Left ventricle myocardium superior (tissue), 1 donor: ENCODE measurements at places on chromosomes 3 and 15. TPM values are rescaled to one million over a fixed set of nuclear protein-coding genes. Genes with fewer than 3 reads are reported as not detected.

DNA sequence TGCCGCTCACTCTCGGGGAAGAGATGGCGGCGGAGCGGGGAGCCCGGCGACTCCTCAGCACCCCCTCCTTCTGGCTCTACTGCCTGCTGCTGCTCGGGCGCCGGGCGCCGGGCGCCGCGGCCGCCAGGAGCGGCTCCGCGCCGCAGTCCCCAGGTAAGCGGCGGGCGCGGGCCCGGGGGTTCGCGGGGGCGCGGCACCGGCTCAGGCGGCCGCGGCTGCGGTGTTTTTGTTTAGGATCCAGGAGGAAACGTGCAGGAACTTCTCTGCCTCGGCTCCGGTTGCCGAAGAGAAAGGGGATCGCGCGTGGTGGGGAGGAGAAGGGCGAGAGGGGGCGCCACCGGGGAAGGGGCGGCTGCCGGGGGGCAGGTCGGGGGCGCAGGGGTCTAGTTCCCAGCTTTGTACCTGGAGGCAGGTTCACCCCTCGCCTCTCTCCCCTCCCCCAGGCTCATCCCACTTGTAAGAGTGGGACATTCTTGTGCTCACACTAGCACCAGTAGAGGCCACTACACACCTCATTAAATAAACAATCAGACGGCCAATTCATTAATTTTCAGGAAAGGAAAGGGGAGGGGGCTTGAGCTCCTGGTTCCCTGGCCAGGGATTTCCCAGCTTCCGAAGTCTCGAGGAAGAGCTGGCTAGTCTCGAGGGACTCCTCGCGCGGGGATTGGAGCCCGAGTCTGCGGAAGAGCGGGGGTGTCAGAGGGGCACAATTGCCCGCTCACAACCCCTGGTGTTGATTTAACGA lies 562 bp downstream of the NEO1 start:
- DNase-seq: peak; percentile 46

GRCh38 chr15:79549196-79549595 lies 117.1 kb downstream of the MINAR1 start:
- no peak for DNase-seq

DNA sequence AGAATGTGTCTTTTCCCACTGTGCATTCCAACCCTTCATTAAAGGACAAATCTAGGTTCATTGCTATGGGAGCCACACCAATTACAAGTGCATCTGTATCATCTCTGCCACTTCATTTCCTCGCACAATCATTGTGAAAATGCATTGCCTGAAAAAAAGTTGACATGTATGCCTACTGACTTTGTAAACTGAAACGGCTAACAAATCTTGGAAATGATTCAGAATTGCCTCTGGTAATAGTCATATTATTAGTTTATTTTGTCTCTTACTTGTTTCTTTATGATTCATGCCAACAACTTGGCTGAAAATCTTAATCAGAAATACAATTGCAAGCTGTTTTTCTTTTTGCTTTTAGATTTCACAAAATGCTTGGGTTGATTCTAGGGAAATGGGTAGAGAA lies 497.1 kb downstream of the ZIC1 start:
- no peak for DNase-seq

Gene GOLGA8N
- 9.6 TPM for total RNA-seq

Gene PPP2R3A
- 105 TPM for total RNA-seq

- DNase-seq: peak; percentile 89
These were observed 26.0 kb downstream of the PPCDC start for GRCh38 chr15:75049392-75049791.

DNA sequence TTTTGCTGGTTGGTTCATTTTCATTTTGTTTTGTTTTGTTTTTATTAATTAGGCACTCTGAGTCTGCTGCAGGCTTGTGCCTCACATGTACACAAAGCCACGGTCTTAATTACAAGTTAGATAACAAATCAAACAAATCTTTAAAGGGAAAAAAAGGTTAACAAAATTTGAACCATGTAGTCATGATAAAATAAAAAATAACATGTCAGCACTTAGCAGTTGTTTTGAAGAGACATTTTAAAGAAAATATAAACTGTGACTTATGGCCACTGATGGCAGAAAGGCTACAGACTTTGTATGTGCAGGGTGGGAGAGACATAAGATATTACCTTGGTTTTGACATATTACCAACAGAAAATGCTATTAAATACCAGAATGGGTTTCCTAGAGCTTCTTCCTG lies 1035.4 kb downstream of the TUSC7 start:
- no peak for DNase-seq

- DNase-seq: no peak
These were observed 13.1 kb upstream of the OSBPL11 start for GRCh38 chr3:125608419-125608818.

- DNase-seq: no peak
These were observed 110.3 kb downstream of the COL6A6 start for GRCh38 chr3:130627143-130627855.

DNA sequence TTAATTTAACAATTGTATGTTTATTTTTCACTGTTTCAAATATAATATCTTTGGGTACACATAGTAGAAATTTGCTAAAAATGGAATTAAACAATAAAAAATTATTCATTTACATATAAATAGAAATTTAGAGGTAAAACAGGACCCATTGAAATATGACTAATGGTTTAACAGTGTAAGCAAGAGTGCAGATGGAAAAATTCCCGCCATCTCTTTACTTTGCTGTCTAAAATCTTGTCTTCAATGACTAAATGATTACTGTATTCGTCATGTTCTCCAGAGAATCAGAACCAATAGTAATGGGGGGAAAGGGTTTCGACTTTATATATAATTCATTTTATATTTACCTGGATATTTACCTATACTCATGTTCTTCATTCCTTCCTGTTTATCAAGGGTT lies 163.1 kb downstream of the IL1RAP start:
- no peak for DNase-seq

Gene RBM15B
- total RNA-seq: 12.6 TPM

Gene AP3S2
- 46.6 TPM for total RNA-seq

Gene LNP1
- 2.8 TPM for total RNA-seq

Gene PARP15
- total RNA-seq: 0.52 TPM

- DNase-seq: peak; percentile 73
These were observed 80.1 kb downstream of the EBLN2 start for GRCh38 chr3:73141525-73141924.

- no peak for DNase-seq
These were observed 127.6 kb upstream of the RASGRP1 start for GRCh38 chr15:38691965-38692788.

DNA sequence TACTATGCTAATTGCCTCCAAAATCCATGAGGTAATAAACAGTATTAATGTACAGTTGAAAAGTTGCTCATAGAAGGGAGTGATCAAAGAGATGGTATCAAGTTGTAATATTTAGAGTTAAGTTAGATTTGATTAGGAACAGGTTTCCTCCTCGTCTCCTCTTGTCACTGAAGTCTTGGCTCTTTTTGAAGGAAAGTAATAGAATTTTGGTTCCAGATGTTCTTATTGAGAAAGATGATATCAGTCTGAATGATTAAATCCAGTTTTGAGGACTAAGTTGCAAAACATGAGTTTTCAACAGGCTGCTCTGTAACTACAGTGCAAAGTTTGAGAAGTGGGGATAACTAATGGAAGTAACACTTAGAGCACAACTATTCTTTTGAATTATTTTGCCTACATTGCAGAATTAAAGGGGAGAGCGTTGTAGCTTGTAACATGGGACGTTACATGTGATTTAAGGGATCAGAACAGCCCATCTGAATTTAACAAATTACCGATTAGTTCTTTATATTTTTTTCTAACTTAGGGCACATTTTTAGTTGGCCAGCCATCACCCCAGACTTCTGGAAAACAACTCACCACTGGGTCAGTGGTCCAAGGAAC lies 48.3 kb downstream of the MAP6D1 start:
- DNase-seq: no peak

- DNase-seq: no peak
These were observed 223.0 kb upstream of the BHLHE40 start for GRCh38 chr3:4756057-4756775.

DNA sequence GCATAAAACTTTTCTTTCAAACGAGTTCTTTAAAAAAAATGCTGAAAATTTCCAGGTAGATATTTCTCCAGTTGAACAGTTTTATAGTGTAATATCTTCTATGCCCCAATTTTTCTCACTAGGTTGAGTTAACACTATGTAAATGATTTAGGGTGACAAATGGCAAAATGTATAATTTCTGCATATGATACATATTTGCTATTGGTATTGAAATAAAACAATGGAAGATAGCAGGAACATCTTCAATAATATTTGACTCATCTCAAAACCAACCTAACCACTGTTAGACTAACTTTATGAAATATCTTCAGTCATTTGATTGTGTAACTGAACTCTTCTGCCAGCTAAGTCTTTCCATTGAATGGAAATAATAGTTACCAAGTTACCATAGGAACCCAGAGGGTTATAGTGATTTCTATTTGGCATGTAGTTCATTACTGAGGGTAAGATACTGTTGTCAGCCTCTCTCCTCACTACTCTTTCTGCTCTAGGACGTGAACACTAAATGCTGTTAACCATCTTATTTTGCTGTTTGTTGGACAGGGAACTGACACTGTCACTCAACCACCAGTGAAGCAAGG lies 824.7 kb upstream of the NECTIN3 start:
- DNase-seq: no peak

GRCh38 chr3:149621218-149622005 lies 36.4 kb downstream of the WWTR1 start:
- no peak for DNase-seq

DNA sequence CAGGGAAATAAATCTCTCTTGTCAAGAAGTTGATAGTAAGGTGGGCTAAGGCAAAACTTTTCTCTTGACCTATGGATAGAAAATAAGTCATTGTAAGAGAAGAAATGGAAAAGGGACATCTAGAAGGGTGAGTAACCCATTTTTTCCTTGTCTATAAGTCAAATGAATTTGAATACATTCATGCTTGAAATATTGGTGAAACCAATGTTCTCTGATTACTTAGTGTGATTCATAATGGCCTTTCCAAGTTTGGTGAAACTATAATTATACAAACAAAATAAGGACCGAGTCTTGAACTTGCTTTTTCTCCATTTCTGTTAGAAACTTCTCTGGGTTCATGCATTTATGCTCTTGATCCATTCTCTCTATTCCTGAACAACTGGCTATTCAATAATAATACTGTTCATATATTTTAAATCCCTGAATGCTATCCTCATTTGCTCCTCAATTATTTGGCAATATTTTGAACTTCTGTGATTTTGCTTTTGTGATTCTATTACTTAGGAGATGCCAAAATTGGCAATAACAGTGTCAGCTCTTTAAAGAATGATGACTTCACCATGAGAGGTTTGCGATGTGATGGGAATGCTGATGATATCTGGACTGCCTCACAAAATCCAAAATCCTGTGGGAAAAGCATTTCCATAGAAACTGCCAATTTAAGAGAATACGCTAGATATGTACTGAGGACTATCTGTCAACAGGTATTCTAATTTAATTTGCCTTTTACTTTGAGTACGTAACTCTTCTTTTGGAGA lies 12.3 kb downstream of the P2RY12 start:
- no peak for DNase-seq
